ENCODE measurements at places on chromosomes 6 and 20.

DNA sequence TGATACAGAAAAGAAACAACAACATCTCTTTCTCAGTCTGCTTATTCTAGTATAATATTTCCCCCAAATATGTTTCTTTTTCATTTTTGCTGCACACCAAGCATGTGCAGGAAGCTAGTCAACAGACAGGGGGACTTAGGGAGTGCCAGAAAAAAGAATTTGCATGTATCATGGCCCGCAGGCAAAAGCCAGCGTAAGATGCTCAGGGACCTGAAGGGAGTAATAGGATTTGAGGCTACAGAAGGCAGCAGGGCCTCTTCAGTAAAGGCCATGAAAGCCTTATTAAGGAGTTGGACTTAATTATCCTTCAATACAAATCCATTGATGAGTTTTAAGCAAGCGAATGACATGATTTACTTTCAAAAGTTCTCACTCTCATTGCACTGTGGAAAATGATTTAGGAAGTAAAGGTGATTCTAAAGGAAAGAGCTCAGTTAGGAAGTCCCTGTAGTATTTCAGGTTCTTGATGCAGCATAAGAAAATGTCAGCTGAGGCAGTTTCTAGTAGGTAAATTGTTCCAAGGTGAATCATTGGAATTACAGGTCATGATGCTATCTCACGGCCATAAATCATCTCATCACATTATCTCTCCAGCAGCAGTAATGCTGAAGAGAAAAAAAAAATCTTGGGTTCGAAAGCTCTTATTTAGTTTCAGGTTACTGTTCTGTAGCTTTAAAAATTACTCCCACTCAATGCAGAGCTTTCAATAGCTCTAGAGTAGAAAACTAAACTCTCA is 94.8 kb downstream of the PTCHD4 start:
- no peak for DNase-seq

- DNase-seq: peak; percentile 60
Observed at GRCh38 chr6:87756858-87757257, 54.8 kb upstream of the AKIRIN2 start.

DNA sequence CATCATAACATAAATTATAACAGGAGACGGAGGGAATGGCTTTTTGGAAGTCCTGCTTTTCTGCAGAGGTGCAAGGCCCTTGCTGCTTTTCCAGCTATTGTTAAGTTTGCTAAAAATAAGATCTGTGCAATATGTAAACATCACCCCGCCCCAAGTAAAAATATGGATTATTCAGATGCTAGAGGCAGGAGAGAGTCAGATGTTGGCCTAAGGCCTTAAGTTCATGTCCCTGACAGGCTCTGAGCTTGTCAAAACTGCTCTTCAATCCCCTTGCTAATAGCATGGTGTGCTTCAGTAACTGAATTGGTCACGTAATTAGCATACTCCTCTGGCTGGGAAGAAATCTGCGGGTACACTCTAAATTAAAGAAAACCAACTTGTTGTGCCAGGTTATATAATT is 147.5 kb downstream of the BMP2 start:
- no peak for DNase-seq

- peak; percentile 40 for DNase-seq
Observed at GRCh38 chr6:8219352-8219943, 117.1 kb upstream of the EEF1E1 start.

- no peak for DNase-seq
Observed at GRCh38 chr20:51861726-51862466, 59.6 kb upstream of the SALL4 start.

DNA sequence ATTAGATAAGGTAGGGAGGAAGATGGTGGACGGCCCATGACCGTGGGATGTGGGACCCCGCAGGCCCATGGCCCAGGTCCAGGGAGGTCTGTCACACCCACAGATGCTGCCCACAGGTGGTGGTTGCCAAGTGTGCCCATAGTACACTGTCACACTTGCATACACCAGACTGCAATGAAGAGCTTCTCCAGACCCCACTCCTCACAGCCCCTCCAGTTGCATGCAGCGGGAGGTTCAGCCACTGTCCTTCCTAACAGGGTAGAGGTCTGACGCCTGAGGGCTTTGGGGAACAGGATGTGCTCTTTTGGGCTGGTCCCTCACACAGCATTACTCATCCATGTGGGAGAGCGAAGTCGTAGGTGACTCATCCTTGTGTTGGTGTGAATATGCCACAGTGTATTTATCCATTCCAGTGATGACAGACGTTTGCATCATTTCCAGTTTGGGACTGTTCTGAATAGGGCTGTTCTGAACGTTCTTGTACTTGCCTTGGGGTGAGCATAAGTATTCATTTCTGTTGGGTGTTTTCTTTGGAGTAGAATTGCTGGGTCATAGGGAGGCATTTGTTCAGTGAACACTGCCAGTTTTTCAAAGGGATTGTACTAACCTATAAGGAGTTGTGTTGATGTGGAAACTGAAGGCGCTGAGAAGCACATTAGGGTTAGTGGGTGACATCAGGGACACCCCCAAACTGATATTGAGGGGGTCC is 10.1 kb upstream of the PYGB start:
- DNase-seq: peak; percentile 61

DNA sequence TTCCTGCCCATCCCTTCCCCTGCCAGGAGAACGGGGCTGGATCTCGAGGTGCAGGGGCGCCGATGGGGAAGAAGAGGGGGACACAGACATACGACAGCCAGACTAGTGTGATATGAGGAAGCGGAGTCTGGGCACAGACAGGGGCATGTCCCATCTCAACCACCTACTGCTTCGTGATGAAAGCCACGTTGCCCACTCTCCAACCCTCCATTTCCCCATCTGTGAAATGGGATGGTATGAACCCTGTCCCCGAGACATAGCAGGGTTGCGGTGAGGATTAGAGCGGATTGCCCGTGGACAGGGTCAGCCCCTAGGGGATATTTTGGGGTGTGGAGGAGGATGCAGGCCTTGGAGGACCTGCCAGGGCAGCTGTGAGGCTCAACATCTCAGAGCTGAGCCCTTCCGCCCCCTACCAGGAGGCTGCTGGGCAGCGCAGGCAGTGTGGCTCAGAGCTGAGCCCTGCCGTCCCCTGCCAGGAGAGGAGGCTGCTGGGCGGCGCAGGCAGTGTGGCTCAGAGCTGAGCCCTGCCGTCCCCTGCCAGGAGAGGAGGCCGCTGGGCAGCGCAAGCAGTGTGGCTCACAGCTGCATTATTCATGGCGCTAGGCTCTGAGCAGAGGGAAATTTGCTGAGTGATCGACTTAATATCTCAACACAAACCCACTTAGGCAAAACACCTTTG is 71.7 kb downstream of the GRM4 start:
- DNase-seq: no peak

GRCh38 chr20:36112112-36112511 is 42.4 kb upstream of the EPB41L1 start:
- DNase-seq: no peak

GRCh38 chr6:27140999-27141528 is 106.4 kb upstream of the PRSS16 start:
- no peak for DNase-seq

- DNase-seq: no peak
Observed at GRCh38 chr6:114446342-114446741, 103.5 kb upstream of the HS3ST5 start.

- DNase-seq: no peak
Observed at GRCh38 chr6:36524871-36525270, 22.4 kb downstream of the STK38 start.

DNA sequence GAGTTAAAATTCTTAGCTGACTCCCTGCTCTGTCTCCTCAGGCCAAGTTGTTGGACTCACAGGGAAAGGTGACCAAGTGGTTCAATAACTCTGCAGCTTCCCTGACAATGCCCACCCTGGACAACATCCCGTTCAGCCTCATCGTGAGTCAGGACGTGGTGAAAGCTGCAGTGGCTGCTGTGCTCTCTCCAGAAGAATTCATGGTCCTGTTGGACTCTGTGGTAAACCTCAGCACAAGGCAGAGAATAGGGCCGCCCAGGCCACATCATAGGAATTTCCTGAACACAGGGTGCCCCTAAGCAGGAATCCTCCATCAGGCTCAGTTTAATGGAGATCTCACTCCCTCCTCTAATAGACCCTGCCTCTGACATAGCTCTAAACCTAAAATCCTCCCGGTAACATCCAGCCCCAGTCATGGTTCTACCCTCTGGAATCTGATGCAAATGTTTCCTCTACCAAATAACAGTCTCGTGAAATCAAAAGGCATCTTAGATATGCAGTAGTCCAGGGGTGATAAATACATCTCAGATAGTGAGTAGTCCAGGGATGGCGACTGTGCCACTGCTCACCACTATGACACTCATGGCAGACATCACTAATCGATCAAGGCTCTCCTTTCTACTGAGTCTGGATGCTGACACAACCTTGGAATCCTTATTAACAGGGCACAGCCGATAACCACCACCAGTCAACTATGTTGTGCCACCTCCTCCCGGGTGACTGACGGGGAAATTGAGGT is 18.3 kb downstream of the BPIFB1 start:
- DNase-seq: no peak

DNA sequence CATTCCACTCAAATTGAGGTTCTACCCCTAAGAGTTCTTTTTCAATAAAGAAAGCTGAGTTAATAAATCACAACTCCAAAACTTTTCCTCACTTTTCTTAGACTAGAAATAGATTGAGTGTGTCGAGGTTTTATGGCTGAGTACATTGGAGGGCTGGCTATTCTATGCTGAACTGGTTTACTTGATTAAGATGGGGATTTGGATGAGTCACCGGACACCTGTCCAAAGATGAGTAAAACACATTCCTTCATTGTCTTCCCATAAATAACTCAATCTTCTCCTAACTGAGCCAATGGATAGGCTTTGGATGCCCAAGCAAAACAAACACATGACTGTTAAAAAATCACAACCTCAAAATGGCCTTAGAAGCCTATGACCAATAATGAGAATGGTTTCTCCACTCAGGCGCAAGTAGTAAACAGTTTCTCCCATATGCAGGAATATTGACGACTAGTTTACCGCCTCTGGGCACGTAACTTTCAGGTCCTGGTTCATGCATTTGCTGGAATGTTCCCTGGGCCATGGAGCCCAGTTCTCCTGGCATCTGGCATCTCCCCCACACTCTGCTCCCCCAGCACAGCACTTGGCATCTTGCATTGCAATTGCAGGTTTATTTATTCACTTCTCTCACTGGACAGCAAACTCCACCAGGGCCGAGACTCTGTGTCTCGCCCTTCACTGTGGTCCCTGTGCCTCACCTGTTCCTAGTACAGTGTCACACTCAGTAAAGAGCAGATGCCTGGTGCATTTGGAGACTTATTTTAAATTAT is 43.9 kb downstream of the BCAS1 start:
- DNase-seq: no peak

DNA sequence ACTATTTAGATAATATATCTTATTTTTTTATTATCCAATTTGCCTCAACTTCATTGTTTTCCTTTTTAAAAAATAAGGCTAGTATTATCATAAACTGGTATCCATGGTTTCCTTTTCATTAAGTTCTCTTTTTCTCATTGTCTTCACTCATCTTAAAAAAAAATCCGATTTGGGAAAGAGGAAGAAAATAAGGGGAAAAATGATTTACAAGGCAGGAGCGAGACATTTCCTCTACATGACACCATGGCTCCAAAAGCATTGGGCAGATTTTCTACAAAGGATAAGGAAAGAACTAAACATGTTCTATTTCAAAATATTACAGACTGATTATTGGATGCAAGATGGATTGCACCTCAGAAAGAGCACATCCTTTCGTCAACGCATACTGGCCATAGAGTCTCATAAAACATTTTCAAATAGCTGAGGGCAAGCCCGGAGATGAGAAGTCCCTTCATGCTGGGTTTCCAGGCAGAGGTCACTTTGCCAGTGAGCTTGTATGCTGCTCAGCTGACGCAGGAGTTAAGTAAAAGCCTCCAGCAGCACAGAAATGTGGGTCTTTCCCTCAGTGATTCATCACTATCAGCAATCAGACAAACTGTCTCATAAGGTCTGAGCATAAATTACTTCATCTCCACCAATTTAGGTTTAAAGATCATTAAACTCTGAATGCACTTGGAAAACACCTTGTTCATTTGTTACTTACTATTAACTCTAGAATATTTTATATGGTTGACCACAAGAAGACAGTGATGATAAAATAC is 129.0 kb upstream of the TNFAIP3 start:
- no peak for DNase-seq

DNA sequence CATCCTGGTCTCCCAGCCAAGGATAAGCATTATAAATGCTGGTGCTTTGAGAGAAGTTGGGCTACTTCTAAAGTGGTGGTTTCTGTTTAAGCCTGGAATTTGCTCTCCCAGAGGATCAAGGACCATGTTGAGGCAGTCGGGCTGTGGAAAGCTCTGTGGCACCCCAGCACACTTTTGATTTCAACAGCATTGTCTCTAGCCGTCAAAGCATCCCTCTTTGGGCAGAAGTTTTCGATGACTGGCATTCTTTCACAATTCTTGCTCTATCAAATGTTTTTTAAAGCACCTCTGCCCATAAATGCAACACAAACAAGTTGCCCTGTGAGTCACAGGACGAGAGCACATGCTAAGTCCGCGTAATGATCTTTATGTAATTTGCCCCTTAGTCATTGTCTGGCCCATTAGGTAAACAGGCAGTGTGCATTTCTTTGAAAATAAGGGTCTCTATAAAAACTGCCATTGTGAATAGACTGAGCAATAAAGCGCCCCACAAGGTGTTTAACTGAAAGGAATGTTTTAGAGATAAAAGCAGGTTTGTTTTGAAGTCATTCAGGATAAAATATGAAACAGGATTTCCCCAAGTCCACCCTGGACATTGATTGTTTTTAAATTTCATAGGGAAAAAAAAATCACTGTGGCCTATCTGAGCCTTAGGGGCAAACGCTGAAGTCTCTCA is 44.7 kb upstream of the FOXQ1 start:
- no peak for DNase-seq

DNA sequence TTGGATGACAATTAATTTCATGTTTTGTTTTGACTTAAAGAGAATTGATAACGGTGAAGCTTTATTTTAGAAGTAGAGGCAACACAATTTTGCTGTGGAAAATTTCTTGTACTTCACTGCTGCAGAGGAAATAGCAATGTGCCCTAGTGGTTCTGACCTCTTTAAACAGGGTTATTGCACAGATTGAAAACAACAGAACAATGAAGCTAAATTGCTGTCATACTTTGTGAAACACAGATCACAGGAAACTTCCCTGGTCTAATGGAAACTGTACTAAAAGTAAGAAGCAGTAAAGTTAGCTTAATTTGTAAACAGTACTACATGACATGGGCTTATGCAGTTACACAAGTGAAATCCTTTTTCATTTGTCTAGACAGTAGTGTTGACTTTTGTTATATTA is 31.3 kb downstream of the OR2A4 start:
- no peak for DNase-seq

GRCh38 chr6:27019651-27020552 is 227.6 kb upstream of the PRSS16 start:
- peak; percentile 63 for DNase-seq

All from activated CD4-positive, alpha-beta T cell treated with anti-CD3 and anti-CD28 coated beads, Interleukin-2, amount 50 U/mL, for 48 hours (primary cell).